Activated T-helper 1 cell treated with Interleukin-2 at 50 U/mL for 16 hours (primary cell): ENCODE measurements at places on chromosomes 5 and 9.

DNA sequence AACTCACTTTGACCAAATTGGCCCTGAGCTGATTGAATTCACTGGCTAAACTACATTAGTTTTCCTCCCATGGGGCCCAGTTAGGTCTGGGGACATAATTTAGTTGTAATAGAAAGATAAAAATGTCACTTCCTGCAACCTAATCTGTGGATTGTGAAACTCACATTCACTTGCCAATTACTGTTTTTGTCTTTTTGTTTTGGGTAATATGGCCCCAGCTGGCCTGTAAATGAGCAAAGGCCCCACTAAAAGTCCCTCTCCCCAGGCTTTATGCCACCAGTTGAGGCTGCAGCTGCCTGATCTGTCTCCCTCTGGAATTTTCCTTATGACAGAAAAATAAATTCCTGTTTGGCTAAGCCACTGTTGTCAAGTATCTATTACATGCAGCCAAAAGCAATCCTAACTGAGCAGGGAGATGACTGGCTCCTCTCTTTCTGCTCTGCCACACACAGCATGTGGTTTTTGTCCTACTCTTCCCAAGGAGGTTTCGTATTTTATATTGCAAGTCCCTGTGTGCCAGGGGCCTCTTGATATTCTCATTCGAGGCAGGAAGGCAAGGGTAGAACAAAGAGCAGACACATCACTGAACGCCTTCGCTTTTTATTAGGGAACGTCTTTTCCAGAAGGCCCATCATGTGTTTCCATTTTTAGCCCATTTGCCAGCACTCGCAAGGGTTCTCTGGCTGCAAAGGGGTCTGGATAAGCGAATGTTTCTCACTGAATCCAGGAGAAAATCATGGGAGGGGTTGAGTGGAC lies 24.1 kb upstream of the SLC25A48 start:
- DNase-seq, result no peak

GRCh38 chr9:21576331-21577189 lies 94.4 kb upstream of the IFNE start:
- no peak for DNase-seq

- no peak for DNase-seq
These were observed 209.2 kb downstream of the DIRAS2 start for GRCh38 chr9:90433398-90433941.

DNA sequence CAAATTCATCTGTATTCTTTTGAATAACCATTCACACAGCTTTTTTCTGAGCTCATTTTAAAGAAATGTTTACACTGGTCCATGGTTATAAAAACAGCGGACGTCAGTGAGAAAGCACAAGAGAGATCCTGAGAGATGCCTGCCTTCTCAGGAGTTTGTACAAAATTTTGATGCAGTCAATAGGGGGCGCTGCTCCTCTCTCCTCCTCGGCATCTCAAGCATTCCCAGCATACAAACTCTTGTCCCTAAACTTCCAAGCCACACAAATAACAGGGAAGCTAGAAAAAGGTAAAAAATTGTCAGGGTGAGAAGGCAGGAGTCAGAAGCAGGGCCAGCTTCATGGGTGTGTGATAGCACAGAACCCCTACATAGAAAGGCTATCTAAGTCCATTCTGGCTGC lies 11.2 kb upstream of the CCDC152 start:
- DNase-seq, result no peak

DNA sequence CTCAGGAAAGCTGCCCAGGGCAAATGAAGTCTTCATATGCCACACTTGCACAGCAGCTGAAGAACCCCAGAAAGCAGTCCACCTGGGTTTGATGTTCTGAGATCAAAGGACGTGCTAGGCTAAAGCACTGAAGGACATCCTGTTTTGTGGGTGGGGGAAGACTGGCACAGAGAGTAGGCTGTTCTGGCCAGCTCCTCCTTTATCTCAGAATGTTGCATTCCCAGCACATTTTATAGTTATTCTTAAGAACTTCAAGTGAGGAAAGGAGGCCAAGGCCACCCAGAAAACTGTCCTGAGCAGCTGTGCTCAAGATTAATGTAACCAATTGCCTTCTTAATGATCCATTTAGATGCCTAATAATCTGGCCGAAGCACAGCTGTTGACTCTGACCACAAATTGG lies 10.9 kb downstream of the SHOC1 start:
- DNase-seq, result no peak

DNA sequence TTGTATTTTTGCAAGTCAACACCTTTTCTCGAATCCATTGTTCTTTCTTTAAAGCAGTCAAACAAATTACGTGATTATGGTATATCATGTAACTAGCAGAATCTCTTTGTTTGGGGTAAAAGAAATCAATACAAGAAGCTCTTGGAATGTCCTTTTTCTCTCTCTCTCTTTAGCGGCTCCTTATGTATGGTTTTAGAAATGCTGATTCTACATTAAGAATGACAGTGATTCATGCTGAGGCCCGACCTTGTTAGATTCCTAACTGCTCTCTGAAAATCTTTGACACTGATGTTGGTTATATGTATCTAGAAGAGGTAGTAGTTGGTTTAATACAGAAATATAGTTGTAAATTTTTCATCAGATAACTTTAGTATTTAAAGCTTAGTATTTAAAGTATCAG lies 76.4 kb downstream of the SNX24 start:
- no peak for DNase-seq

- DNase-seq, result no peak
These were observed 1187.1 kb upstream of the WWC1 start for GRCh38 chr5:167104351-167104750.

- DNase-seq, result no peak
These were observed 42.3 kb upstream of the MATR3 start for GRCh38 chr5:139251281-139251687.

DNA sequence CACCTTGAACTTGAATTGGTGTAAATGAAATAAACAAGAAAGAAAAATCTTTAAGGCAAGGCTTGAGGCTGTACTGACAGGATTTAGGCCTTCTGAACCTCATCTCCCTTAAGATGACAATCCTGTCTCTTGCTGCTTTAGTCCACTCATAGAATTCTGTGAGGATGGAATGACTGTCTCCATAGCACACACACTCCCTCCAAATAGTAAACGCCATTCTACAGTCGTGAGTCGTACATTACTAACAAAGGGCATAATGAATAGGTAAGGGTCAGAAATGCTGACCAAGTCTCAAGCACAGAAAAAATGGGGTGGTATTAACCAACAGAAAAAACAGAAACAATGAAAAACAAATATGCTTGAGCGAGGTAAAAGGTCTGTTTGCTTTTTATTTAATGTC lies 71.8 kb upstream of the SIMC1 start:
- no peak for DNase-seq

DNA sequence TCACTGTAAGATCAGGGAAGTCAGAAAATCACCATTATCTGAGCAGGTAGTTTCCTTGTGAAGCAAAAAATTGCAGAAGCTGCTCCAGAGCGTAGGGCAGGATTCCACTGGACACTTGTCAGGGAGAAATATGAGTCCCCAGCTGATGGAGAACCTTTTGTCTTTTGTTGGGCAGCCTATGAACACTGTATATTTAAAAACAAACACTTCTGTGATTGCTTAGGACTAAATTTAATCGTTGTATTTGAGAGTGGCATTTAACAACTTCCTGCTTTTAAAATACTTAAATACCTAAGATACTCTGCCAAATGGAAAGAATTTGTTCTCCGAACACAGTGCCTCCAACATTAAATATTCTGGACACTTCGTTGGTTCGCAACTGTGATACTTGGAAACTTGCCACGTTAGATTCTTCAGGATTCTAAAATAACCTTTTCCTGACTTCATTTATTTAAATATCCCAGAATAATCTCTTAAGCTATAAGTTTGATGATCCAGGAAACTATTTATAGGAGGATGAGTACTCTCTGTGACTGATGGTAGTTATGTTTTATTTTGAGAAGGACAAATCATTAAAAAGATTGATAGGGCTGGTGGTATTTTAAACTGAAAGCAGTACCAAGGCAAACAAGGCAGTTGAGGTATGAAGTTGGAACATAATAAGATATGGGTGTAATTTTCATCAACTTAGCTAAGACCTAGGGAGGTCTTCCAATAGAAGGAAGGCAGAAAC lies 2.7 kb upstream of the HSPA4 start:
- no peak for DNase-seq

- no peak for DNase-seq
These were observed 32.4 kb upstream of the CKS2 start for GRCh38 chr9:89278551-89278950.

- DNase-seq, result no peak
These were observed 266.6 kb upstream of the GAS1 start for GRCh38 chr9:87213948-87214347.

DNA sequence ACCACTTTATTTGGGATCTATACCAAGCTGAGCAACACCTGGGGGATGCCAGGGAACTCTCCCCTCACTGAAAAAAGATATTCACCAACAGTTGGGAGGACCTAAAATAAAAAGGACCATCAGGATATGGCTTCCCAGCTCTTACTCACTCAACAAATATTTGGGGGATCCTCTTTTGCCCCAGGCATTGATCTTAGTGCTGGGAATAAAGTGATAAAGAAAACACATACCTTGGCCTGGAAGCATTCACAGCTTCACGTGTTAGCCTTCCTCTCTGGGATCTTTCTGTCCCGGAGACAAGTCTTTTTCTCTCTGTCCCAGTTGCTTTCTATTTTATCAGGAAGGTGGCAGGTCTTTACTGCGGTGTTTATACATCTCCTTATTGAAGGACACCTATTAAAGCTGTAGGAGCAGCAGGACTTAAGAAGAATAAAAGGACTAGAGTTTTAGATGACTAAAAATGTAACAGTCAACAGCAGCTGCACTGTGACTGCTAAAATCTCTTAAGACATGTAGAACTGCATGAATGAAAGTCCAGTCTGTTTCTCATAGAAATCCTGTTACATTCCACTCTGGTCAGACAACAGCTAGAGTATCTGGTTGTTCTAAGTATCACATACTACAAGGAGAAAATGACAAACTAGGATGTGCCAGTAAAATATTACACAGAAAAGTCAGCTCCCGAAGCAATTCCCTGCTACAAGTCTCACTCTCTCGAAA lies 90.0 kb upstream of the ITGA2 start:
- DNase-seq, result no peak

- DNase-seq, result no peak
These were observed 1.2 kb upstream of the ADAMTS6 start for GRCh38 chr5:65482736-65483545.

GRCh38 chr5:172051643-172052339 lies 45.4 kb upstream of the FBXW11 start:
- DNase-seq, result no peak

- DNase-seq, result no peak
These were observed 166.9 kb upstream of the KLF9 start for GRCh38 chr9:70581214-70581954.

- DNase-seq, result no peak
These were observed 161.1 kb upstream of the FST start for GRCh38 chr5:53319315-53319714.

GRCh38 chr9:4904322-4905134 lies 80.5 kb upstream of the JAK2 start:
- DNase-seq, result no peak

DNA sequence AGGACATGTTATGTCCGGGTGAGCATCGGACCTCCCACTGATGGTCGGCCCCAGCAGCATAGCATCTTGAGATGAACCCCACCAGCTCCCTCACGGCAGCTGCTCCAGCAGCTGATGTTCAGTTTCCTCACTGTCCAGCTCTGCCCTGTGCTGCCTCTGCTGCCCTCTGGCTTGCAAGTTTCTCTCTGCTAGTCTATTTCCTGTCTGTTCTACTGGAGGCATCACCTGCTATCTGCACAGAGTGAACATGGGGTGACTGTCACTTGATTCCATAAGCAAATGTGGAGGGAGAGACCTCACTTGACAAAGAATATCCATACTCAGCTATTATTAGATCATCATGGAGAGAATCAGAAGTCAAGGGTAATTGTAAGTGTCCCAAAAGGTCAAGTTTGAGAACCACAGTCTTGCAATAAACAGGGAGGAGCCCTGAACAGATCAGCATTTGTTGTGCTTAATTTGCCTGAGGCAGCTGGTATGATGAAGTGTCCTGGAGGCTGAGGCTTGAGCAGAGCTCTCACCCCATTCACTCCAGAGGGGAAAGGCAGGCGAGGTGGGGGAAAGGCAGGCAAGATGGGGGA lies 702.8 kb downstream of the SEMA5A start:
- no peak for DNase-seq

DNA sequence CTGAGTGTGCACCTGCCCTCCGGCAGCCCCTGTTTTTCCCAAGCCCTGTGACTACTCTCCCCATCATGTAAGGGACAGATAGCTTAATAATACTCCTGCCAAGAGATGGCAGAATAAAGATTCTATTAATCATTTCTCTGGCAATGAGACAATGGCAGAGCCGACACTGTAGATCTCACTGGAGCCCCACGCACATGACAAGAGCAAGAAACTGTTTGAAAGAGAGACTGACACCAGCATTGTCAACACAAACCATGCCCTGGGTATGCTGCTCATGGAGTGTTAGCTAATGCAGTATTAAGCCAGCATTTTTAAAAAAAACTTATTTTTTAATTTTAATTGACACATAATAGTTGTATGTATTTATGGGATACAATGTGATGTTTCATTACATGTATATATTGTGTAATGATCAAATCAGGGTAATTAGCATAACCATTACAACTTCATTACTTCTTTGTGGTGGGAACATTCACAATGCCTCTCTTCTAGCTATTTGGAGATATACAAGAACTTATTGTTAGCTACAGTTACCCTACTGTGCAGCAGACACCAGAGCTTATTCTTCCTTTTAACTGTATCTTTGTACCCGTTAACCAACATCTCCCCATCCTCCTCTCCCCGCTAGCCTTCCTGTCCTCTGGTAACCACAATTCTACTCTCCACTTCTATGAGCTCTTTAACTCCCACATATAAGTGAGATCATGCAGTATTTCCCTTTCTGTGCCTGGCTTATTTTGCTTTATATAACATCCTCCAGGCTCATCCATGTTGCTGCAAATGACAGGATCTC lies 31.5 kb upstream of the SEMA4D start:
- DNase-seq, result no peak

- DNase-seq, result no peak
These were observed 21.6 kb downstream of the SNX30 start for GRCh38 chr9:112772215-112772509.

DNA sequence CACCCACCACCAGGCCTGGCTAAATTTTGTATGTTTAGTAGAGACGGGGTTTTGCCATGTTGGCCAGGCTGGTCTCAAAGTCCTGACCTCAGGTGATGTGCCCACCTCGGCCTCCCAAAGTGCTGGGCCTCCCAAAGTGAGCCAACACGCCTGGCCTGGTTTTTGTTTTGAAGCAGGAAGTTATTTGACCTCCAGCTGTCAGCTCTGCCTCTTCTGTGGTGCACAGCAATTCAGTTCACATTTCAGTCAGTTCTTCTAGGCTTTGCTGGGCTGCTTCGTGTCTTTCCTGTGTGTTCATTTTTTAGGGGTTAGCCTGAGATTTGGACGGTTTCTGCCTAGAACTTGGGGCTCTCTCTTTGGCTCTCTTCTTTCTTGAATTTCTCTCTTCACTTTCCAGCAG lies 8.9 kb downstream of the LCN1 start:
- no peak for DNase-seq
